Natural killer cell treated with Interleukin-12 subunit alpha and Interleukin-12 subunit beta and Interleukin-15 and Interleukin-18, amount 100 ng/mL, for 72 hours (primary cell): ENCODE measurements at places on chromosomes 2 and 18. TPM values are rescaled to one million over a fixed set of nuclear protein-coding genes. Genes with fewer than 3 reads are reported as not detected.

GEN1 gene
- 31.0 TPM for total RNA-seq

TRIM43 gene
- total RNA-seq = not detected

FAM117B gene
- 3.0 TPM for total RNA-seq

PAX3 gene
- not detected for total RNA-seq

ABCG5 gene
- not detected for total RNA-seq

RIT2 gene
- not detected for total RNA-seq
